NCI-H460 (cell line): ENCODE measurements at places on chromosomes 11 and 22. TPM values are rescaled to one million over a fixed set of nuclear protein-coding genes. Genes with fewer than 3 reads are reported as not detected.

Gene SLC6A5
- not detected in 2 replicates for total RNA-seq

Gene PRR5
- total RNA-seq, result 3.9 and 7.1 TPM in 2 replicates

Gene OR52E8
- total RNA-seq, result not detected in 2 replicates

Gene OTOG
- total RNA-seq, result 0.06 TPM in 1 of 2 replicates, not detected in the other
